Activated naive CD4-positive, alpha-beta T cell treated with anti-CD3 and anti-CD28 coated beads, Interleukin-2, amount 50 U/mL, for 72 hours (primary cell): ENCODE measurements at places on chromosomes 3 and 15.

GRCh38 chr15:89870688-89871288 lies 23.0 kb downstream of the AP3S2 start:
- DNase-seq: no peak

DNA sequence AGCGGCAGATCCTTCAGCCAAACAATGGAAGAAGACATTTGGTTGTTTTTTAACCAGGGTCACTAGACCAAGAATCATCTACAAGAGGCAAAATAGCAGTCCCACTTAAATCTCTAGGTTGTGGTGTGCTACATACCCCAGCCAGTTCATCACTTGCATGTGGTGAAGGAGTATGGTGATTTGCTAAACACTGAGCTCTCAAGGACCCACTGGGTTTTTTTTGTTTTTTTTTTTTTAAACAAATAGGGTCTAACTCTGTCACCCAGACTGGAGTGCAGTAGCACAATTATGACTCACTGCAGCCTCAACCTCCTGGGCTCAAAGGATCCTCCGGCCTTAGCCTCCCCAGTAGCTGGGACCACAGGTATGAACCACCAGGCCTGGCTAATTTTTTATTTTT lies 508.0 kb downstream of the FOXP1 start:
- DNase-seq: no peak

- no peak for DNase-seq
These were observed 8.1 kb downstream of the FAM131A start for GRCh38 chr3:184345317-184346144.

DNA sequence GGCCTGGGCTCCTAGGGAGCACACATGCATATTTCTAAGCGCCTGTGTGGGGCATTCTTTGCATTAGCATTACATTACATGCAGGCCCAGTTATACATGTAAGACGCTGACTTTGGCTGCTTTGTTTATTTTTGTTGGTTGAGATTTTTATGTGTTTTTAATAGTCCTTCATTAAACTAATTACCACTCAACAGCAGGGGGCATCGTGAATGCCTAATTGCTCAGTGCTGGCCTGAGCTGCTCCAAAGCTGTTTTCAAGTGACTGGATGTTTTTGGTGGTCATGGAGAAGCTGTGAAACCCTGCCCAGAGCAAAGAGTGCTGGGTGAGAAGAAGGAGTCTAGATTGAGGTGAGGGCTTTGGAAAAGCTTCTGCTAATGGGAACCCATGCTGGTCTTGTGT lies 41.5 kb downstream of the GPD1L start:
- no peak for DNase-seq

- no peak for DNase-seq
These were observed 143.4 kb downstream of the WNT5A start for GRCh38 chr3:55343486-55344357.

GRCh38 chr3:64216274-64217147 lies 8.8 kb downstream of the PRICKLE2 start:
- DNase-seq: no peak

DNA sequence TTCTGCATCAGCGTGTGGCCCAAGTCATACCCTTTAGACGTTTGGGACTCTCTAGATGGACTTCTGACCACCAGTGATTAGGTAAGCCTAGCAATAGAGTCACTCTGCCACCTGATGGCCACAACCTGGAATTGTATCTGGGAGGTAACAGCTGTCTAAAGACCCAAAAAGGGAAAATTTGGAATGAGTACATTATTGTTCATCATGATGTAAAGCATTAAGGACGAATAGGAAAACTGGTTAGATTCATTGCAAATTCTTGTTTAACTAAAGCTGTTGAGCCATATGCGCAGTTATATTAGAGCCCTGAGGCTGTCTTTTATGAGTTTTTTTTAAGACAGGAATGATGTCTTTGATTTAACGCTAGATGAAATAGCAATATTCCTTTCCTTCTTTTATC lies 63.6 kb downstream of the FAM81A start:
- no peak for DNase-seq

GRCh38 chr3:25430935-25431770 lies 3.1 kb downstream of the RARB start:
- no peak for DNase-seq

GRCh38 chr15:53203454-53203853 lies 413.3 kb upstream of the ONECUT1 start:
- DNase-seq: no peak

DNA sequence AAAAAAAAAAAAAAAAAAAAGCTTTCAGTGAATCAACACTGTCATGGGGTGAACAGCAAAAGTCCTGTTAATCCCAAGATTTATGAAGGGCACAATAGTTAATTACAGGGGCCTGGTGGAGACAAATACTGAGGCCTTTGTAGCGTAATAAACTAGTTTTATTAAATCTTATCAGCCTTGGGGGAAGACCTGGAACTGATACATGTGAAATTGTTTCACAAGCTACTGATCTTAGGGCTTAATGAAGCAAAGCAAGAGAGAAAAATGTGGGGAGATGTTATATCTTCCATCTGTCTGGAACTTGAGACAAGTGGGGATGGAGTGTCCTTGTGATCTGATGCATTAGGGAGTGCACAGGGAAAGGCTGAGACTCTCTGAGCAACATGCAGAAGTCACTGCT lies 47.9 kb upstream of the OSBPL11 start:
- no peak for DNase-seq

DNA sequence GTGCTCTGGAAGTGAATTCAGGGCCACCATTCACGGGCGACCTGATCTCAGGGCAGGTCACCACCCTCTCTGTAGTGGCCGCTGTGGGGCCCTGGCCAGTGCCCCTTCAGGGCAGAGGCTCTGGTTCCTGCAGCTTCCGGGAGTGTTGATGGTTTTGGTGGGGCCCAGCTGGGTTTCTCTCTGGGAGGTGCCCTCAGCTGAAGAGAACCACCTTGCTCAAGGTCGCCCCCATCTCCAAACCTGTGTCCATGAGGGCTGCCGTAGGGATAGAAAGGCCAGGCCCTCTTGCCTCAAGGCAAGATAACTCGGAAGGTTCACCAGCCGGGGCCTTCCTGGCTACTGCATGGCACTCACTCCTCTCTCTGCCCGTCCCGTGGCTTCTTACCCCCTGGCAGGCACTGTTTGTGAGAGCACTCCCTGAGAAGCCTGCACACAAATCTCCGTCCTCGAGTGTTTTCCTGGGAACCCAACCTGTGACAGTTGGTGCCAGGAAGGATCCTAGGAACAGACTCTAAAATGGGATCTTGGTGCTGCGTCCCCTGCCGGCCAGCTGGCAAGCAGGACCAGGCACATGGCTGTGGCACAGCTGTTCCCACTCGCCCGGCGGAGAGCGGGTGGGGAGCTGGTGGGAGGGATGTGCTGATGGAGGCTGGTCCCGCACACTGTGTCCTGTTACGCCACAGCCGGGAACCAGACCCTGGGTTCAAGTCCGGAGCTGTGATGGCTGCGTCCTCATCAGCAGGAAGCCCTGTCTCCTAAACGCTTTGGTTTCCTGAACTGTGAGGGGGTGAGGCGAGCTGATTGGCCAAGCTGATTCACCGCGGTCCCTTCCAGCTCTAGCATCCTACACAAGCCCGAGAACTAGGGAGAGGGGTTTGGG lies 23.2 kb upstream of the PIGZ start:
- DNase-seq: no peak

- no peak for DNase-seq
These were observed 61.4 kb upstream of the ZBTB38 start for GRCh38 chr3:141306922-141307321.

GRCh38 chr3:185215873-185216606 lies 37.8 kb downstream of the EHHADH start:
- no peak for DNase-seq

- no peak for DNase-seq
These were observed 352.6 kb upstream of the NDN start for GRCh38 chr15:24039683-24040082.

GRCh38 chr15:87973501-87974215 lies 282.9 kb downstream of the NTRK3 start:
- DNase-seq: no peak

- DNase-seq: no peak
These were observed 44.6 kb downstream of the BHLHE40 start for GRCh38 chr3:5023777-5024346.

- DNase-seq: no peak
These were observed 88.8 kb upstream of the P3H2 start for GRCh38 chr3:190209533-190209932.

DNA sequence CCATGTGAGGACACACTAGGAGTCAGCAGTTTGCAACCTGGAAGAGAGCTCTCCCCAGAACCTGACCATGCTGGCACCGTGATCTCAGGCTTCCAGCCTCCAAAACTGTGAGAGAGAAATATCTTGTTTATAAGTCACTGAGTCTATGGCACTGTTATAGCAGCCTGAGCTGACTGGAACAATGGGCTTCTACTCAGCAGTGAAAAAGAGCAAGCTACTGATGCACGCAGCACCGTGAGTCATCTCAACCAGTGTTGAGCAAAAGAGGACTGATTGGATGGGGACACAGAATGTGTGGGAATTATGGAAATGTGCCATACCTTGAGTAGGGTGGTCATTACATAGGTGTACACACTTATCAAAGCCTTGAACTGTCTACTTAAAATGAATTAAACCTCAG lies 230.4 kb downstream of the PLCL2 start:
- DNase-seq: no peak

DNA sequence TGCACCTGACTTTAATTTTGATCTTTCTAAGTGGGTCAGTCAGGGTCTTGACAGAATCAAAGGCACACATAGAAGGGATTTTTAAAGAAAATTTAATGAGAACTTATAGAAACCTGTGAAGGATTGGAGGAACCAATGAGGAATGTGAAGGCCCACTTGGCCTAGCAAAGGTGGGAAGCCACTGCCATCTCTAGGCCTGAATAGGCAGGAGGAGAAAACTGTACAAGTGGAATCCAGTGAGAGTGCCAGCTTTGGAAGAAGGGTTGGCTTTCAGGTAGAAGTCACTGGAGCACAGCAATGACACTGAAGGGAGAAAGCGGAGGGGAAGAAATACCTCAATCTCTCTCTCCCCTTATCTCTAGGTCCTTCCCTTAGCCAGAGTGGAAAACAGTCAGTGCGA lies 380.7 kb upstream of the KCNMB2 start:
- no peak for DNase-seq

GRCh38 chr3:195699860-195700259 lies 20.9 kb upstream of the MUC20 start:
- DNase-seq: no peak
